ENCODE measurements at places on chromosomes 2 and 18. TPM values are rescaled to one million over a fixed set of nuclear protein-coding genes. Genes with fewer than 3 reads are reported as not detected.

DNA sequence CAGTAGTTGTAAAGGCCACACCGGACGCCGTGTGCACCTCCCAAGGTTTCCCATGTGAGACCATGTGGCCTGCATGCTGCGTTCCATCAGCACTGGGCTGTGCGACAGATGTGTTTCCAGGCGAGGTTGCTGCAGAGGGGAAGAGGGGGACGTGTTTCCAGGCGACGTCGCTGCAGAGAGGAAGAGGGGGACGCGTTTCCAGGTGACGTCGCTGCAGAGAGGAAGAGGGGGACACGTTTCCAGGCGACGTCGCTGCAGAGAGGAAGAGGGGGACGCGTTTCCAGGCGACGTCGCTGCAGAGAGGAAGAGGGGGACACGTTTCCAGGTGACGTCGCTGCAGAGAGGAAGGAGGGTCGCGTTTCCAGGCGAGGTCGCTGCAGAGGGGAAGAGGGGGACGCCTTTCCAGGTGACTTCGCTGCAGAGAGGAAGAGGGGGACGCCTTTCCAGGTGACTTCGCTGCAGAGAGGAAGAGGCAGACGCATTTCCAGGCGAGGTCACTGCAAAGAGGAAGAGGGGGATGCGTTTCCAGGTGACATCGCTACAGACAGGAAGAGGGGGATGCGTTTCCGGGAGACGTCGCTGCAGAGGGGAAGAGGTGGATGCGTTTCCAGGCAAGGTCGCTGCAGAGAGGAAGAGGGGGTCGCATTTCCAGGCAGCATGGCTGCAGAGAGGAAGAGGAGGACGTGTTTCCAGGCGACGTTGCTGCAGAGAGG lies 24.5 kb downstream of the NFATC1 start:
- H3K4me1 ChIP-seq = no peaks in the 10 kb centered on the region
- no peaks in the 10 kb centered on the region for H3K36me3 ChIP-seq
- no peak overlapping the region for H3K27ac ChIP-seq
- H3K27me3 ChIP-seq = no peaks in the 10 kb centered on the region
- H3K4me3 ChIP-seq = no peak overlapping the region

DNA sequence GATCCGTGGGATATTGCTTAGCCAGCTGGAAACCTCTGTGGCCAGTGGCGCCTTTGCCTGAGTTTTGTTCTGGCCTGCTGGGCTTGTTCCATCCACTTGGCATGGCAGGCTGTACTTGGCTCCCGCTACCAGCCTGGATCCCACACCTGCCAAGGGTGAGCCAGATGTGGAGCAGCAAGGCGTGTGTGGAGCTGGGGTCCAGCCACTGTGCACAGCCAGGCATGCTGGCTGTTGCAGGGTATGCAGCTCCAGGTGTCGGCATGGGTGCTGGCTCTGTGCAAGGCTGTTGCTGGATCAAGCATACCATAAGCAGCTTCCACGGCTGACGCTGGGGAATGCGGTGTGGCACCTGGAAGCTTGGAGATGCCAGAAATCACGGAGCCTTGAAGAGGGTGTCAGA lies 34.5 kb downstream of the PTPN4 start:
- H3K27ac ChIP-seq = no peak overlapping the region
- no peaks in the 10 kb centered on the region for H3K4me1 ChIP-seq
- H3K36me3 ChIP-seq = no peaks in the 10 kb centered on the region
- no peaks in the 10 kb centered on the region for H3K27me3 ChIP-seq

DNA sequence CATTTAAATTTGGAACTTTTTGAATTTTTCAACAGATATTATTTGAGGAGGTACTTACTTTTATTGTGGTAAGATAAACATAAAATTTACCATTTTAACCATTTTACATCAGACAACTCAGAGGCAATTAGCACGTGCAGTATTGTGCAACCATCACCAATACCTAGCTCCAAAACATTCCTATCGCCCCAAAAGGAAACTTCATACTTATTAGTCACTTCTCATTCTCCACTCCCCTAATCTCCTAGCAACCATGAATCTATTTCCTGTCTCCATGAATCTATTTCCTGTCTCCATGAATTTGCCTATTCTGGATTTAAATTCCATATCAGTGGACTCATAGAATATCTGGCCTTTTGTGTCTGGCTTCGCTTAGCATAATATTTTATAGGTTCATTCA lies 69.9 kb upstream of the FAM136A start:
- H3K4me1 ChIP-seq = no peaks in the 10 kb centered on the region
- H3K27me3 ChIP-seq = no peaks in the 10 kb centered on the region
- no peaks in the 10 kb centered on the region for H3K36me3 ChIP-seq

DNA sequence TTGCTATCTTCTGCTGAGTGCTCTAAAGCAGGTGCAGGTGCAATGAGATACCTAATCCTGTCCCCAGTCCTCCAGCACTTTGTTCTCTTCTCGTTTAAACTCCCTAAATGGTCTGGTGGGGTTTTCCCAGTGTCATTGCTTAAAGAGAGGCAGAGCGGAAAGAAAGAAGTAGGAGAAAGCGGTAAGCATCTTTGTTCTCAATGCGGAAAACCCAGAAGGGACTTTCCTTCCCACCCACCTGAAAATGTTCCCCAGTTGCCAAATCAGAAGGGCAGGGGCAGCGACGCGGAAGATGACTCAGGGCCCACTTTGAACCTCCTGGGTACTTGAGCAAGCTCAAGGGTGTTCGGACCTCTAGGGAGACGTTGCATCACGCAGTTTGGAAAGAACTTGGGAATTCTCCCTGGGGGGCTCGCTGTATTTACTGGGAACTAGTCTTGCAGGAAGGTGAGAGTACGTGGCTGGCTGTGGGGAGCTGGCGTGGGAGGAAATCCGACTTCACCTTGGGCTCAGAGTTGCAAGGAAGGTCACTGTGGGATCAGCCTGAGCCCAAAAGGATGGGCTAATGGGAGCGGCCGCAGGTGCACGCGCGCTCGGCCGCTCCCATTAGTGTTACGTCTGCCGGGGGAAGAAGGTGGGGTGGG lies 589 bp upstream of the SGPP2 start:
- no peaks in the 10 kb centered on the region for H3K27me3 ChIP-seq
- H3K4me1 ChIP-seq = peaks cover 7% of the 10 kb centered on the region
- peak overlapping the region; percentile 34 for H3K4me3 ChIP-seq
- peak; percentile 79 for DNase-seq
- H3K36me3 ChIP-seq = no peaks in the 10 kb centered on the region

DNA sequence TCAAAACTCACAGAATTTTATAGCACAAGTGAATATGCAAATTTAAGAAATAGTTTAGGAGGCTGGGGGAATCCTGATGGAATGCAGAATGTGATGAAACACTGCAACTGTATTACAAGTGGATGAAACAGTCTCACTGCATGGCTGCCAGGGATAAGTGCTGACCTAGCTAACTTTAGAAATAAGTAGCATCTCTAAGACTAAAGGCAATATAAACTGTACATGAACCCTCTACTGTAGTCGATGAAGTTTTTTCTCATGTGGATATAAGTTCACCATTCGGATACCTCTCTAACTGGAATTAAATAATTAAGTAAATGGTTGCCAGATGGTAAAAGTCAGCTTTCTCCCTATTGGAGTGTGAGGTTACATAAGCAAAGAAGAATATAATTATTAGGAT lies 777.8 kb upstream of the RAB6C start:
- no peaks in the 10 kb centered on the region for H3K4me1 ChIP-seq
- no peaks in the 10 kb centered on the region for H3K36me3 ChIP-seq
- no peak overlapping the region for H3K4me3 ChIP-seq

DNA sequence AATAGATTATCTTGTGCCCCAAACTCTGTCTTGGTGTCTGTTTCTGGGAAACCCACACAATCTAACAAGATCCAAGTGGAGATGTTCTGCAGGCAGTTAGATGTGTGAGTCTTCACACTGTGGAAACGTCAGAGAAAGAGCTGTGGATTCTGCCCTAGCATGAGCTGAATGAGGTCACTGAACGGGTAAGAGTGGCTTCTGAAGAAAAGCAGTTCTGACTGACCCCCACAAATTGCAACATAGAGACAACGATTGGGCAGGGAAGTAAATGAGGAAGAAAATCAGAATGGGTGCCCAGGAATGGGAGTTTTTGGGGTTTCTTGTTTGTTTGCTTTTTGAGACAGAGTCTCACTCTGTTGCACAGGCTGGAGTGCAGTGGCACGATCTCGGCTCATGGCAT lies 12.9 kb upstream of the RPL37A start:
- no peaks in the 10 kb centered on the region for H3K4me1 ChIP-seq
- no peak for DNase-seq
- no peaks in the 10 kb centered on the region for H3K27me3 ChIP-seq
- H3K4me3 ChIP-seq = no peak overlapping the region

The SKOR2 gene
- total RNA-seq = not detected

DNA sequence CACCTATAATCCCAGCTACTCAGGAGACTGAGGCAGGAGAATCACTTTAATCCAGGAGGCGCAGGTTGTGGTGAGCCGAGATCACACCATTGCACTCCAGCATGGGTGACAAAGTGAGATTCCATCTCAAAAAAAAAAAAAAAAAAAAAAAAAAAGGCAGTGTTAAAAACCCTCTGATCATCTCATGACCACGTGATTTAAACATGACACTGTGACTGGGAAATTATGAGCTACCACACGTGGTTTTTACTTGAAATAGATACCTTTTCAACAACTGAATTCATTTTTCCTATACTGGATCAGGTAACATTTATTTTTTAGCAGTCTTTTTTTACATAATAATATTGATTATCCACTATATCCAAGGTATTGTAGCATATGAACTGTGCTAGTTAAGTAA lies 102.7 kb downstream of the PTRHD1 start:
- no peaks in the 10 kb centered on the region for H3K27me3 ChIP-seq
- no peaks in the 10 kb centered on the region for H3K36me3 ChIP-seq
- H3K27ac ChIP-seq = no peak overlapping the region
- H3K4me3 ChIP-seq = no peak overlapping the region
- DNase-seq = no peak
- no peaks in the 10 kb centered on the region for H3K4me1 ChIP-seq

DNA sequence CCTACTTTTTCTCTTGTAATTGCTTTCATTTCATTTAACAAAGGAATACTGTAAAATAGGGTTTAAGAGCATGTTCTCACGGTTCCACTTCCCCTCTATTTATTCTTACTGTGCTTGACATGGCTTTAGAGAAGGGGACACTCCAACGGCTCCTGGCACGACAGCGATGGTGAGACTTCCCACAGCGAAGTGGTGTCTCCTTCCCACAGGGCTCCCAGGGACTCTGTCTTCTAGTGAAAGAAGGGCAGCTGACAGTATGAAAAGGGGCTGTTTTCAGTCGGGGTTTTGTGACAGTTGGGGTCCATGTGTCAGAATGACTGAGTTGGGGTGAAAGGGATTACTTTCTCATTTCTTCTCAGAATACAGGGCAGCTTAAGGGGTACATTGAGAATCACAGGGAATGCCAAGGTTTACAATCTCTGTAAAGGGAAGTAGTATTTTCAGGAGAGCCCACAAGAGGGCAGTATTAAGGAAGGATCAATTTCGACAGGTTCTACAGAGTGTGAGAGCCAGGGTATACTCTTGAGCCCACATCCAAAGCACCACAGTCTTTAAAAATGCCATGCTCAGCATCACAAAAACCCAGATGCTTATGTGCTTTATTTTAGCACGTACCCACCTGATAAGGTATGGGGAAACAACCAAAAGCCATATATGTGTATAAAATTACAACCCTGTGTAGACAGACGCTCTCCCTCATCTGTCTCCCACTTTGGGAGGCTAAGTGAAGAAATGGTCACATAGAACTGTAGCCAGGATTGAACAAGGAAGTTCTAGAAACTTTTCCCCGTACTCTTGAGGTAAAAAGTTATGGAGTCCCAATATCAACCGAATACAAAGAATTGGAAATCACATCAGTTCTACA lies 31.3 kb upstream of the RAPGEF4 start:
- H3K27me3 ChIP-seq = no peaks in the 10 kb centered on the region
- no peak overlapping the region for H3K27ac ChIP-seq
- no peak for DNase-seq
- H3K36me3 ChIP-seq = no peaks in the 10 kb centered on the region
- no peaks in the 10 kb centered on the region for H3K4me1 ChIP-seq
- H3K4me3 ChIP-seq = no peak overlapping the region

GRCh38 chr18:63686871-63687270 lies 15.9 kb upstream of the SERPINB11 start:
- no peak for DNase-seq
- no peak overlapping the region for H3K4me3 ChIP-seq
- no peaks in the 10 kb centered on the region for H3K4me1 ChIP-seq
- H3K27ac ChIP-seq = no peak overlapping the region

DNA sequence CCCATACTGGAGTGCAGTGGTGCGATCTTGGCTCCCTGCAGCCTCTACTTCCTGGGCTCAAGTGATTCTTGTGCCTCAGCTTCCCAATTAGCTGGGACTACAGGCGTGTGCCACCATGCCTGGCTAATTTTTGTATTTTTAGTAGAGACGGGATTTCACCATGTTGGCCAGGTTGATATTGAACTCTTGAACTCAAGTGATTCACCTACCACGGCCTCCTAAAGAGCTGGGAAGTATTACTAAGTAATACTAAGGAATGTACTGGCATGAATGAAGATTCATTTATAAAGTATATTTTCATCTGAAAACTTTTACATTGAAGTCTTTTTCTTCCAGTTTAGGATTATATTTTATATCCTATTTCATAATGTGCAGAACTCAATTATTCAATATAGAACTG lies 38.1 kb downstream of the NUP35 start:
- peaks cover 3% of the 10 kb centered on the region for H3K36me3 ChIP-seq
- H3K27me3 ChIP-seq = no peaks in the 10 kb centered on the region
- H3K4me1 ChIP-seq = no peaks in the 10 kb centered on the region
- no peak overlapping the region for H3K27ac ChIP-seq
- no peak for DNase-seq
- no peak overlapping the region for H3K4me3 ChIP-seq
